ENCODE measurements at places on chromosomes 16 and 17. TPM values are rescaled to one million over a fixed set of nuclear protein-coding genes. Genes with fewer than 3 reads are reported as not detected.

DNA sequence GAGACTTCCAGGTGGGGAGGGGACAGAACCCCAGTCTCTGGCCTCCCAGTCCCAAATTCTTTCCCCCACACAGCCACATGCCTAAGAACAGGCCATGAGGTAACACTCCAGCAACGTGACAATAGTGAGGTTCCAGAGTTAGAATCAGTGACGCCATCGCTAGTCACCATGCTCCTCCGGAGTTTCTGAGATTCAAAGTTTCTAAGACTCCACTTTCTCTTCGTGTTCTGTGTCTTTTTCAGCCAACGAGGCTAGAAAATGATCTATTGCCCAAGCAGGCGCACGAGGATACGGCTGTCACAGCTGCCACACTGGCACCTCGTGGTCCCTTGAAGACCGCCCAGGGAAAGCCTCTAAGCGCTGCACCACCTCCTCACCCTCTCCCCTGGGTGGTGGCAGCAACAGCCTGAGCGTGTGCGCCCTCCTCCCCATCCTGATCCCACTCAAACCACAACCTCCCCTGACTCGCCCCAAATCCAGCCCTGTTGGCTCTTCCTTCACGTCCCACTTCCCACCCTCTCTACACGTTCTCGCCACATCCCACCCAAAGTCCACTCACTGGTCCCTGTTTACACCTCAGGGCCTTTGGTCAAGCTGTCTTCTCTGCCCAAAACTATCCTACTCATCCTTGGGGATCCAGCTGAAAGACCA lies 1.0 kb downstream of the MCRIP1 start:
- DNase-seq = no peak

DNA sequence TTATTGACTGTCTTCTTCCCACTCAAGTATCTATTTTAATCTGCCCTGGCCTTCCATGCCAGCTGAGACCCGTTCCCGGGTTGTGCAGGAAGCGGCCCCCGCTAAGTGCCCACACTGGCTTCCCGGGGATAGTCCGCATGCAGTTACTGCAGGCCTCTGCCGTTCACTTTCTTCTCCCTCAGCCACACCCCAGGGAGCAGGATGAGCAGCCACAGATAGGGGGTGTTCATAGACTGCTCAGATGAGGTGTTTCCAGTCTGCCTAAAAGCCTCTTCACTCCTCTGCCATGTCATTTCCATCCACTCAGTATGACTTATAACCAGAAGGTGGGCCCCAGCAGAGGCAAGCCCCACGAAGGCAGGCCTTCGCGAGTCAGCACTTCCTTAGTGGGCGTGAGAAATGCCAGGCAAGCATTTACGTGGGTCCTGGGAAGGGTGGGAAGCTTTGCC lies 7.7 kb downstream of the MED9 start:
- no peak for DNase-seq

DNA sequence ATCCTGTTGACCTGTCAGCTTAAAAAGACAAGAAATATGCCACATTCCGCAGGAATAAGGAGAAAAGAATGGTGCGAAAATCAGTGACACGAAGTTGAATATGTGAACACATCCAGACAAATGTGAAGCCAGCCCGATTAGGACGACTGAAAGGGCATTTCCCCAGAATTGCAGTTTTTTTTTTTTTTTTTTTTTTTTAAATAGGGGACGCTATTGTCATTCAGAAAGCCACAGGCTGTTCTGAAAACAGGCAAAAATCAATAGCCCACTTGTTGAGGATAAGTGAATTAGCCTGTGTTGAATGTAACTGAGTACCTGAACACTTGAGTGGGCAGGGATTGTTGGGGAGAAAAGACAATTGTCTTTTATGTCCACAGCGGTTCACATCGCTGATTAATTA lies 507.1 kb downstream of the WWOX start:
- DNase-seq = no peak

- DNase-seq = no peak
Measured at GRCh38 chr16:64532691-64533090, 589.2 kb downstream of the CDH11 start.

GRCh38 chr17:39239640-39240314 lies 14.0 kb upstream of the STAC2 start:
- DNase-seq = no peak

- DNase-seq = peak; percentile 54
Measured at GRCh38 chr17:57649731-57650484, 95.2 kb downstream of the CCDC182 start.

GRCh38 chr16:84844559-84845495 lies 25.0 kb downstream of the CRISPLD2 start:
- DNase-seq = no peak

DNA sequence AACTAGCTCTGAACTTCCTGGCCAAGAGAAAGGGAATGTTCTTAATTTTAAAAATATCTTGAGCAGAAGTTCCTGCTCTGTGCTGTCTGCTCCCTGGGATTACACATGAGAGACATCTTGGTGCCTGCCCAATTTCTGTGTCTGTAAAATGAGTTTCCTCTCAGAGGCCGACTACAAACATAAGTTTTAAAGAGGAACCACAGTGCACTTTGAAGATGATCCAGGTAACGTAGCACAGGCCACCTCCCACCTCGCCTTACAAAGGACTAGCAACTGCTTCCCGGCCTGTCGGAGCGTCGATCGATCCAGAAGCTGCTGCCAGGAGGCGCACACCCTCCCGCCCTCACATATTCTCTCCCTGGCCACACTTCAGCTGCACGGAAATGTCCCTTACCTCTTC lies 55.0 kb upstream of the ATP2A3 start:
- no peak for DNase-seq

- DNase-seq = no peak
Measured at GRCh38 chr16:641326-642188, at the start of gene MCRIP2. Gene MCRIP2 (plus strand): TSS chr16:641828. CDS start chr16:641992, 164 bp downstream.

DNA sequence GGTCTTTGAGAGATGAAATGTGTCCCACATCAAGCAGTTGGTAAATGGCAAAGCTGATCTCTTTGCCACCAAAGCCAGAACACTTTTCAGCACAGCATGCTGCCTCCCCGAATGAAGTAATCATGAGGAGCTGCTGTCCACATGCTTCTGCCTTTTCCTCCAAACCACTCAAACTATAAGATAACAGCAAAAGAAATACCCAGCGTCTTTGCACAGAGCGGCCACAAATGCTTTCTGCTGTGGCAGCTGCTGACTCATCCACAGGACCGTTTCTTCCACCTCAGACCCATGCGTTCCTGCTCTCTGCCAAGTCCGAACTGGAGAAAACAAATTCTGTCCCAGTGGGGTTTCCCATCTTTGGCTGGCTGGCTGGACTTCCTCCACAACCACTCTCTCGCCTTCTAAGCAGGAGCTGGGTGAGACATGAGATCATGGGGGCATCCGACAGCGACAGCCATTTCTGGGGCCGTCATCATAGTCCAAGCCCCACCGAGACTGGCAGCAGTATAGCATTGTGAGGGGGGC lies 27.1 kb downstream of the TBC1D3B start:
- peak; percentile 65 for DNase-seq

GRCh38 chr16:69448470-69449193 lies 24.2 kb downstream of the CYB5B start:
- DNase-seq = peak; percentile 24

DNA sequence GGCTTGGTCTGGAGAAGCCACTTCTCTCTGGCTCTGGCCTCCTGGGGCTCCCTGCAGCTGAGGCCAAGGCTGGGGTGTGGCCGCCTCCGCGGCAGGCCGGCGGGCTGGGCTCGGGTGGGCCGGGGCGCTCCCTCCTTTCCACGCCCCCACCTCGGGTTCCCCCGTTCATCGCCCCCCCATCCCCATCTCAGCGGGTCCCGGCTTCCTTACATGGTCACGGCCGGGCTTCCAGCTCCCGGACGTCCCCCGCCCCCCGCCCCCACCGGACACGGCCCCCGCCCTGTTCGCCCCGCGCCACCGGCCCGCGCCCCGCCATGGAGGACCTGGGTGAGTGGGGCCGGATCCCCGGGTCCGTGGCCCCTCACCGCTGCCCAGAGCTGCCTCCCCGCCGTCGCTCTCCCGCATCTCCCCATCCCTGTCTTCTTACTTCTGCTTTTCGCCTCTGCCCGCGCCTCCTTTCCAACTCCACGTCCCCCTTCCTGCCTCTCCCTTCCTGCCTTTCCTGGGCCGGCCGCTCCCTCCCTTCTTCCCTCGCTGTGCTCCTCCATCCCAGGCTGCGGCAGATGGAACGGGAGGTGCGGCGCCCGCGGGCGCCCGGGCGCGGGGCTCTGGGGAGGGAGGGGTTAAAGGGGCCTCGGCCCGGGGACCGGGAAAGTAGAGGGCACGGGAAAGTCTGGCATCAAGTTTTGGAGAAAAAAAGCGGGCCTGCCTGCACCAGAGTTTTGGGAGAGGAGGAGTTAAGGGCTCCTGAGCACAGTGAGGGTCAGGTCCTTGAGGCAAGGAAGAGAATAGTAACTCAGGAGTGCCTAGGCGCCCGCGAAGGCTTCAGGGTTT lies at the start of gene TGFB1I1:
TSS of gene TGFB1I1 (plus strand) at position 278 of the 834 bp plus-strand sequence. CDS start at position 315, 37 bp downstream.
- DNase-seq = peak; percentile 45

DNA sequence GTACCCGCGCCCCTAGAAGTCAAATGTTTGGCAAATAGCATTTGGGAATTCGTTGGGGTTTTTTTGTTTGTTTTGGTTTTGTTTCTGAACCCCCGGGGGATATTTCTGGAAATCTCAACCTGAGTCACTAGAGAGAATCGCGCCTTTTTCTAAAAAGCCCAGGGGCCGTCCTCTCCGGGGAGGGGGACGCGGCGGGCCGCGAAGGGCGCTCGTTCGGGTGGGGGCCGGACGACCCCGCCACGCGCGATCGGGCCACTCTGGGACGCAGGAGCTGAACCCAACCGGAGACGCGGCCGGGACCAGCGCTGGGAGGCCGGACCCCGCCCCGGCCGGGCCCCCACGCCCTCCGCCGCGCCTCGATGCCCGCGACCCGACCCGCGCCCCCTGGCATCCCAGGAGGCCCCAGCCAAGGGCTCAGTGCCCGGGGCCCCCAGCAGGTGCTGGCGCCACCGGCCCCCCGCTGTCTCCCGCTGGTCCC lies 302 bp downstream of the LITAF start:
- DNase-seq = no peak

GRCh38 chr16:15885560-15886001 lies 2.8 kb downstream of the CEP20 start:
- DNase-seq = no peak

GRCh38 chr17:81990836-81991683 lies 13.6 kb downstream of the ASPSCR1 start:
- DNase-seq = no peak

DNA sequence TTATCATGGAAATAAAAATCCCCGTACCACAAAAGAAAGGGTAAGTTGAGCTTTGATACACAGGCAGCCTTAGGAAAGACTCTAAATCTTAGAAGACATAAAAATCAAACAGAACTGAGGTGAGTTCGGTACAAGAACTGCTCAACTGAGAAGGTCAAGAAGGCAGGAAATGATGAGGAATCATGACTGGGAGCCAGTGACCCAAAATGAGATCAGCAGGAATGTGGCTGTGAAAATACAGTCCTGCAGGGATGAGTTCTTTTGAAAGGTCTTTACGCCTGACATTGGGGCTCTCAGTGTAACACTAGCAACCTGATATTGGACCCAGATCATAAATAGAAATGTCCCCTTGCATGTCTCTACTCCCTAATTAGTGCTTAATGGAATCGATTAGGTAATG lies 56.3 kb upstream of the CDH11 start:
- DNase-seq = no peak

The KCTD11 gene
- total RNA-seq = 2.4 TPM

The CLEC18B gene
- total RNA-seq = 2.0 TPM

The MPP2 gene
- total RNA-seq = 1.2 TPM

The CACNG5 gene
- not detected for total RNA-seq

The SLC5A11 gene
- 0.50 TPM for total RNA-seq

The KRT16 gene
- total RNA-seq = 3.2 TPM

The IFI35 gene
- total RNA-seq = 66.7 TPM

The DNAH9 gene
- total RNA-seq = not detected

The ABCA10 gene
- 1.8 TPM for total RNA-seq
